Memory B cell (primary cell): ENCODE measurements at places on chromosomes 1 and 21.

- no peak for DNase-seq
These were observed 244.9 kb upstream of the NRIP1 start for GRCh38 chr21:15309721-15310120.

- no peak for DNase-seq
These were observed 16.3 kb downstream of the PIK3C2B start for GRCh38 chr1:204478172-204478899.

- DNase-seq = no peak
These were observed 15.1 kb upstream of the PODN start for GRCh38 chr1:53046930-53047329.

DNA sequence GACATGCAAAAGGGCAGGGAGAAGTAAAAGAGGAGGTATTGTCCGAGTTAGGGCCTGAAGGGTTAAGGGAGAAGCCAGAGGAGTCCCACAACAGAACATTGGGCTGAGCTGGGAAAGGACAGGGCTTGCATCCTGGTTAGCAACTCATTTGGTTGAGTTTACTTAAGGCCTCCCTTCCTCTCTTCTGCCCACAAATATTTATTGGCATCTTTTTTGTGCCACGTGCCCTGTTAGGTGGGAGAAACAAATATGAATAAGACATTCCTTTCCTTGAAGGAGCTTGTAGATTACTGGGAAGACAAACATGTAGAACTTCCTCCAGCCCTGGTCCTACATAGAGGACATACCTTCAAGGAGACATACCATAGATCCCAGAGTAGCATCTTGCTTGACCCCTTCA, 53.0 kb upstream of the PRELP start:
- DNase-seq = no peak

DNA sequence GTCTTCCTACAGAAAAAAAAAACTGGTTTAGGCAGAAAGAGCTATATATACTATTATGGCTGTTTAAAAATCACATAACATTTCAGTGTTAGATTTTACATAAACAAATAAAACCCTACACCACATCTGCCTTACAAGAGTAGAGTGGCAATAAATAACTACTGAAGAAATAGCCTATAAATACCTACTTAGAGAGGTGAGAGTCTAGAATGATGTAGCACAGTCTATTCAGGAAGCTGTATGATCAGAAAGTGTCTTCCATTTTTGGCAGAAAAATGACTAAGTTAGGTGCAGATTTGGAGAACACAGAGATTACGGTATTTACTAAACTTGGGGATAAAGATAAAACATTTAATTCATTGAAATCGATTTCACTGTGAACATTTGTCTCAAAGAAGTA, 75.5 kb downstream of the VAV3 start:
- no peak for DNase-seq

DNA sequence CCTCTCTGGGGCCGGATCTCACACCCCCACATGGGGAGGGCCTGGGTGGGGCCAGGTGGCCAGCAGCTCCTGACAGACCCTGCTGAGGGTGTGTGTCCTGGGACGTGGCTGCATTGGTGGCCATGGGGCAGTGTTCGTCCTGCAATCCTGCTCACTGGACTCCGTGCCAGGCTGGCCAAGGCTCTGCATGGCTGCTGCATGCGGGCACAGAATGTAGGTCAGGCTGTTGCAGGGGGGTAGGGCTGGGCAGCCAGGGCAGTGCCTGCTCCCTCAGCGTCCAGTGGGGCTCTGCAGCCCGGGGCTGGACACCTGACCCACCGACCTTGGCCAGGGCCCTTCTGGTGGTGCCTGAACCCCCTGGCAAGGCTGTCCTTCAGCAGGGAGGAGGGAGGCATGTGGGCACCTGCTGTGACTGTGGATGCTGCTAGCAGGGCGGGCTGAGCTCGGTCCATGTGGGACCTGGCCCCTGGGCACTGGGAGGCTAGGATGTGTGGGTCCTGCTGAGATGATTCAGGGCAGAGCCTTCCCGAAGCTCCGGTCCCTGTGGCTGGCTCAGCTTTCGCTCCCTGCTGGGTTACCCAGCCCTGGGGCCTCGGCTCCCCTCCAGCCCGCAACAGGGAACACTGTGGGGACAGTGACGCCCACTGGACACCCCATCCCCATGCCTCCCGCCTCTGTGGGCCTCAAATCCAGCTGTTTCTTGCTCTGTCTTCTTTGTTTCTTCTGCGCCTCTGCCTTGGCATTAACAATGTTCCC, 14.9 kb upstream of the PLCH2 start:
- no peak for DNase-seq

GRCh38 chr21:27298465-27298864, 331.6 kb upstream of the ADAMTS5 start:
- no peak for DNase-seq

DNA sequence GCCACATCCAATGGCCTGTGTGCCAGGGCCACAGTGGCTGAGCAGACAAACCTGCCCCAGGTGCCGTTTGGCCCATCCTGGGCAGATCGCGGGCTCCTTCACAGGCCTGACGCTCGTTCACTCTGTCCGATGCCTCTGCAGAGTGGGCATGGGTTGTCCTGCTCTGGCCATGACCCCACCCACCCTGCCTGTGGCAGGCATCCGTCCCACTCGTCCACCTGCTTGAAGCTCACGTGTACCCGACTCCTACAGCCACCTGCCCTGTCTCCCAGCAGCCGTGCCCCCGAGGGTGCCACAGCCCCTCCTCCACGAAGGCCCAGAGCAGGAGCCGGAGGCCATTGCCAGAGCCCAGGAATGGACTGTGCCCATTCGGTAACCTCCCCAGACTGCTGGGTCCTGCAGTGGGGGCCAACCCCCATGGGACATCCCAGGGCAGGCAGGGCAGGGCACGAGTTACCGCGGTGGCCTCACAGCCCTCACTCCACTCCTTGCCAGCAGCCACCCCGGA, 41.9 kb downstream of the TRIM11 start:
- no peak for DNase-seq

DNA sequence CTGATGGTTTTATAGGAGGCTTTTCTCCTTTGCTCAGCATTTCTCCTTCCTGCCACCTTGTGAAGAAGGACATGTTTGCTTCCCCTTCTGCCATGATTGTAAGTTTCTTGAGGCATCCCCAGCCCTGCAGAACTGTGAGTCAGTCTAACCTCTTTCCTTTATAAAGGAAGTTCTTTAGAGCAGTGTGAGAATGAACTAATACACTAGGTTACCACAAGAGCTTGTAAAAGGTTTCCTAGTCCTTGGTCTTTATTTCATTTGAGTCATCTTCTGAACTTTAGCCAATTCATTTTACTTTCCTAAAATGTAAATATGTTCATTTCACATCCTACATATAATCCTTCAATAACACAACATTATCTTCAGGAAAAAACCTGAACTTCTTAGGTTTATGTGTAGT, 365.3 kb downstream of the HHIPL2 start:
- no peak for DNase-seq

DNA sequence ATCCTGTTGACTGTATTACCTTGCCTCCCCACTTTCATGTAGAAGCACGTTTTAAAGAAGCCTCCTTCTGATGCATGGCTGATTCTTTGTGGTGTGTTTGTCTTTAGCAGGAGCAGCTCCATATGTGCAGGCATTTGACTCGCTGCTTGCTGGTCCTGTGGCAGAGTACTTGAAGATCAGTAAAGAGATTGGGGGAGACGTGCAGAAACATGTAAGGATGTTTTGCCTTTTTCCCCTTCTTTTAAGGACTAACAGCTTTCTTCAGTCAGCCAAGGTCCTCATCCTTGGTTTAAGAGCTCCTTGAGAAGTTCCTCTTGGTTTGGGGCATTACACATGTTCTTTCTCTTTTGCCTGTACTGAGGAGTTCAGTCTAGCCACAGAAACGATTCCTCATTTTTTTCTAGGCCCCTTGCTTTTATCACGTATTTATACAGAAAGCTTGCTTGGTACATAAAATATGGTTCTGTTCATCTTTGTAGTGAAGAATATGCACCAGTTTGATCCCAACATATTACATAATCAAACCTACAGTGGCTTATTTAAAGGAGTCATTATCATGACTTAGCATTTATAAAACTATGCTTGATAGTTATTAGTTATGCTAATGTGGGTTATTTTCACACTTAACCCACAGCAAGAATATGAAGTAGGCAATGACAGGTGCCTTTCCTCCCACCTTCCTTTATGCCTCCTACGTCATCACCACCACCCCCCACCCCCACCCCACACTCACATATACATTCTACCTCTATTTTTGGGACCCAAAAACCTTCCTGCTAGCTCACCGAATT, 19.6 kb downstream of the CAP1 start:
- no peak for DNase-seq

- no peak for DNase-seq
These were observed 103.4 kb downstream of the TENT5C start for GRCh38 chr1:117709249-117709691.

- no peak for DNase-seq
These were observed 53.0 kb upstream of the DESI2 start for GRCh38 chr1:244599937-244600350.

DNA sequence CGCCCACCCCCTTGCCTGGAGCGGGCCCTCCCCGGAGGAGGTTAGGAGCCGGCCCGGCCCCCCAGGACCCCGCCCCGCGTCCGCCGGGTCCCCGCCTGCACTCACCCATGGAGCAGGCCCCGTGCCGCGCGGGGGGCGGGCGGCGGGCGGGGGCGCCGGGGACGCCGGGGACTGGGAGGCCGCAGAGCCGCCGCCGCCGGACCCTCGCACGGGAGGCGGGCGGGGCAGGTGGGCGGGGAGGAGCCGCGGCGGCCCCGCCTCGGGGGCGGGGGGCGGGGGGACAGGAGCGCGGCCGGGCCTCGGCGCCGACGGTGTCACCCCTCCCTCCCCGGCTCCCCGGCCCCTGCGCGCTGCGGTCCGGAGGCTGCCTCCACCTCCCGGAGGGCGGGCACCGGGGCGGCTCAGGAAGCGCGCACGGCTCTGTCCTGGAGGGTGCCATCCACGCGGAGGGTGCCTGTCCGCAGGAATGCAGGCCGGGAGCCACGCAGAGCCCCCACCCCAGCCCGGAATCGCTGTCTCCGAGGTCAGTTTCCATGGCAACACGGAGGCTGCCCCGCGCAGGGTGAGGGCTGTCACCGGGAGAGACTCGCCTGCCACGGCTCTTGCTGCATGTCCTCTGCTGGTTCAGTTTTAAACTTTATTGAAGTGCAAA, 5.9 kb upstream of the PLEKHG5 start:
- no peak for DNase-seq

GRCh38 chr1:64147759-64148158, 55.7 kb upstream of the UBE2U start:
- no peak for DNase-seq

GRCh38 chr1:117059334-117059677, 820 bp upstream of the TTF2 start:
- DNase-seq = peak; percentile 46

- no peak for DNase-seq
These were observed 25.7 kb upstream of the C1orf105 start for GRCh38 chr1:172394811-172395210.
